ENCODE measurements at places on chromosomes 13 and 19. TPM values are rescaled to one million over a fixed set of nuclear protein-coding genes. Genes with fewer than 3 reads are reported as not detected.

The UBE2L5 gene
- total RNA-seq: not detected

The FREM2 gene
- total RNA-seq: not detected

The PPAN gene
- 114 TPM for total RNA-seq

The RELB gene
- 168 TPM for total RNA-seq

The CYSLTR2 gene
- total RNA-seq: 1.8 TPM

The MAMSTR gene
- 0.17 TPM for total RNA-seq

The SLC10A2 gene
- not detected for total RNA-seq

The CCDC8 gene
- not detected for total RNA-seq

The OR10H2 gene
- not detected for total RNA-seq

The ABCA7 gene
- 93.3 TPM for total RNA-seq

The BICRA gene
- 20.7 TPM for total RNA-seq

The C1QTNF9 gene
- 0.17 TPM for total RNA-seq

The CYP4F8 gene
- not detected for total RNA-seq

The PEX11G gene
- not detected for total RNA-seq

The PABPC3 gene
- 1.5 TPM for total RNA-seq

The THSD8 gene
- not detected for total RNA-seq

The ZIK1 gene
- total RNA-seq: 12.8 TPM

The ZNF430 gene
- 45.1 TPM for total RNA-seq

The METTL21C gene
- not detected for total RNA-seq

The ZNF729 gene
- not detected for total RNA-seq

The MAP4K1 gene
- total RNA-seq: 151 TPM

The LILRB4 gene
- not detected for total RNA-seq

Measured in CD8-positive, alpha-beta T cell (primary cell).